Activated CD4-positive, alpha-beta T cell treated with anti-CD3 and anti-CD28 coated beads, Interleukin-2, amount 50 U/mL, for 16 hours (primary cell): ENCODE measurements at places on chromosomes 6 and 20.

GRCh38 chr6:15553736-15554294 is 109.0 kb downstream of the DTNBP1 start:
- DNase-seq = no peak

DNA sequence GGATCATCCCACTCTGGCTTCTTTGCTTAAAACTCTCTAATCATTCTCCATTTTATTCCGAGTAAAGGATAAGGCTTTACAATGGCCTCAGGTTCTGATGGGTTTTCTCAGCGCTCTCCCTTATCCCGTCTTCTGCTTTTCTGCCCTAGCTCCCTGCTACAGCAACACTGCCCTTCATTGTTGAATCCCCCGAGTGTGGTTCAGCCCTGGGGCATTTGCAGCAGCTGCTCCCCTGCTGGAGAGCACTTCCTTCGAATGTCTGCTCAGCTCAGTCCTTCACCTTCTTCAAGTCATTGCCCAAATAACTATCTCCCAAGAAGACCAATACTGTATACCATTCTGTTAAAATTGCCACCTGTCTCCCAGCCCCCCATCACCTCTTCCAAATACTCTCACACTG is 111.8 kb downstream of the TBXT start:
- no peak for DNase-seq

DNA sequence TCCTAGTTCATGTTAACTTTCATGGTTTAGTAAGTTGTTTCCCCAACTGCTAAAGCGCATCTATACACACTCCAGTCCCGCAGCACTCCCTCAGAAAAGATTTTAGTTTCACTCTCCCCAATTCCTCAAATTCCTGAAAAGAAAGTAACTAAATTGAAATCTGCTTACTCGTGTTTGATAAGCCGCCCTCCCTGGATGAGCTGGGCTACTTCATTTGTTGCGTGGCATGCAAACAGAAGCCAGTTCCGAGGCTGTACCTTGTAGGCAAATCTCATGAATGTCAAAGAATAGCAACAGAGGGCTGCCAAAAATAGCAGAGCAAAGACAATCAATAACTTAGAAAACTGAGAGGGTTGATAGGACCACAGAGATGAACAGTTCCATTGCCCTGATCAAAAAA is 16.9 kb downstream of the MPC1 start:
- DNase-seq = no peak

DNA sequence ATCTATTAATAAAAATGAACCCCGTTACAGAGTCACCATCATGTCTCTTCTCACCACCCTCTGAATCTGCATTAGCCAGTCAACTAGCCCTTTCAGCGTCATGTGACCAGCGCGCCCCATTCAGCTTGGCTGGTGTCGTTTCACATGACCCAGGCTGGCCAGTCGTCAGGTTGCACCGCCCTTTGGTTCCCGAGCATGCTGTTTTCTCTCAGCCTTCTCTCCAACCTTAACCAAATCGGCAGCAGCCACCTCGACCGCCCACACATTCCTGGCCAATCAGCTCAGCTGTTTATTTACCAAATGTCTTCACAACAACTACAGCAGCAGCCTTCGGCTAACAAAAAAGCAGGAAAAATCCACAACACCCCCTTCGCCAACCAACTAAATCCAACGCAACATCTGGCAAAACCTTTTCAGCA is 5.6 kb downstream of the SRSF3 start:
- peak; percentile 74 for DNase-seq

- DNase-seq = no peak
Observed at GRCh38 chr20:23544133-23544532, 24.2 kb downstream of the CST9L start.

DNA sequence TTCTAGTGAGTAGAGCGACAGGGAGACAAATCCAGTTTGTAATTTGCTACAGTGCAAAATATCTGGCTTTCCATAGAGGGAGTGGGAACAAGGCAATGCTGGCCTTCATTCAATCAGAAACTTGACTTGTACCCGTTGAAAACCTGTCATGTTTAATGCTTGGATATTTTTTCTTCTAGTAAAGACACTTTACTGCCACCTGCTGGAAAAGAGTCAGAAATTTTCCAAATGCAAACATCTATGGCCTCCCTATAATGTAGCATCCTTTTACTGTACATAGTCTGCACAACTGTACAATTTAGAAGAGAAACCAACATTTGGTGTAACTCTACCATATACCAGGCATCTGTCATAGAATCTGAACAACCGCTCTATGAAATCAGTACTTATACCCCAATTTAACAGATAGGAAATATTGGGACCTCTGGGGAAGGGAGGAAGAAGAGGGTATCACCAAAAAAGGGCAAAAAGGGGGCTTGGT is 16.7 kb upstream of the TBC1D20 start:
- peak; percentile 67 for DNase-seq

DNA sequence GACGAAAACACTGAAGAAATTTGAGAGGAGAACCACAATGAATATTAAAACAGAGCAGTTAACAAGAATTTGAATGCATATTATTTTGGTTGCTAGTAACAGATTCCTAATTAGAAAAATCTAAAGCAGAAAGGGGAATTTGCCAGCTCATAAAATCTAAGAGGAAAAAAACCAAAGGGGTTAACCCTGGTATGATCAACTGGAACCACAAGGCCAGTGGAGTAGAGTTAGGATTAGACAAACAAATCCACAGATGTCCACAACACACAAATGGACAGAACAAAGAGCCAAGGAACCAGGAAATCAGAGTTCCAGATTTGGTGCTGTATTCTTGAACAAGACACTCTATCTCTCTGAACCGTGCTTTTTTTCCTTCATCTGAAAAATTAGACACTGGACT is 195.0 kb downstream of the TASP1 start:
- no peak for DNase-seq

- DNase-seq = no peak
Observed at GRCh38 chr6:48222241-48222640, 111.2 kb upstream of the PTCHD4 start.

- no peak for DNase-seq
Observed at GRCh38 chr20:19095762-19096161, 116.7 kb upstream of the SLC24A3 start.

DNA sequence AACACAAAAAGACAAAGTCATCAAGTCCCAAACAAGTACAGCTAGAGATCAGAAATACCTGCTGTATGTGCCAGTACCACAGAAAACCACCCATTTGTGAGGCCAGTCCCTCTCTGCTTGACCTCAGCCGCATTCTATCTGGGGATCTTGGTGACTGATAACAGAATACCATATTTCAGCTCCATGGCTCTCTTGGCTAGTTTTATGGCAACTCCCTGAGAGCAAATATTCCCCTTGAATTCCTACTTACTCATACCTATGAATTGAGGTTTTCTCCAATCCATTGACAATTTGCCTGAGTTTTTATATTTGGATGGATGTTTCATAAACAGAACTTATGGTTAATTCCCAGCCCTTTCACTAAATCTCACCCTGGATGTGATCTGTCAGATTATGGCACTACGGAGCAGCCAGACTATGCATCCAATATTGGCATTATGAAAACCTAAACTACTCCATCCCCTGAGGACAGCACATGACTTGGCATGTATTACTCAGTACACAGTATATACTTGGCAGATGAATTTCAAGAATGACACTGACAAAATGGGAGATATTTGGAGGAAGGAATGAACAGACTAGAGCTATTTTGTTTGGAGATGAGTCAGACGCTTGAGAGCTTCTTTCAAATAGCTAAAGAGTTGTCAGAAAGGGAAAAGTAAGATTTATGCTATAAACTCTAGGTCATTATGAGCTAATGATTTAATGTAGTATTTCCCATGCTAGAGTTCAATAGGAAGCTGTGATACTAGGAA is 95.7 kb downstream of the PRDM1 start:
- peak; percentile 80 for DNase-seq

- no peak for DNase-seq
Observed at GRCh38 chr6:17494177-17494576, 100.8 kb downstream of the CAP2 start.

DNA sequence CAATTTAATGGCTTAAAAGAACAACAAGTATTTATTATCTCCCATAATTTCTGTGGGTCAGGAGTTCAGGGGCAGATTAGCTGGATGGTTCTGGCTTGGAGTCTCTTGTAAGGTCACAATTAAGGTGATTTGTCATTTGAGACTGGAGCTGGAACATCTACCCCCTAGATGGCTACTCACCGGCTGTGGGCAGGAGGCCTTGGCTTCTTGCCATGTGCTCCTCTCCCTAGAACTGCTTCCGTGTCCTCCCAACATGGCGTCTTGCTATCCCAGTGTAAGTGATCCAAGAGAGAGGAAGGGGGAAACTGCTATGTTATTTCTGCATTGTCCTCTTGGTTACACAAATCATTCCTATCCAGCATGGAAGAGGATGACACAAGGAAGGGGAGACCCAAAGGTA is 210.2 kb upstream of the ECI2 start:
- no peak for DNase-seq

- DNase-seq = peak; percentile 78
Observed at GRCh38 chr6:135162678-135163439, 18.2 kb upstream of the MYB start.

GRCh38 chr20:33443006-33443511 is 504 bp downstream of the SNTA1 start:
- DNase-seq = no peak

DNA sequence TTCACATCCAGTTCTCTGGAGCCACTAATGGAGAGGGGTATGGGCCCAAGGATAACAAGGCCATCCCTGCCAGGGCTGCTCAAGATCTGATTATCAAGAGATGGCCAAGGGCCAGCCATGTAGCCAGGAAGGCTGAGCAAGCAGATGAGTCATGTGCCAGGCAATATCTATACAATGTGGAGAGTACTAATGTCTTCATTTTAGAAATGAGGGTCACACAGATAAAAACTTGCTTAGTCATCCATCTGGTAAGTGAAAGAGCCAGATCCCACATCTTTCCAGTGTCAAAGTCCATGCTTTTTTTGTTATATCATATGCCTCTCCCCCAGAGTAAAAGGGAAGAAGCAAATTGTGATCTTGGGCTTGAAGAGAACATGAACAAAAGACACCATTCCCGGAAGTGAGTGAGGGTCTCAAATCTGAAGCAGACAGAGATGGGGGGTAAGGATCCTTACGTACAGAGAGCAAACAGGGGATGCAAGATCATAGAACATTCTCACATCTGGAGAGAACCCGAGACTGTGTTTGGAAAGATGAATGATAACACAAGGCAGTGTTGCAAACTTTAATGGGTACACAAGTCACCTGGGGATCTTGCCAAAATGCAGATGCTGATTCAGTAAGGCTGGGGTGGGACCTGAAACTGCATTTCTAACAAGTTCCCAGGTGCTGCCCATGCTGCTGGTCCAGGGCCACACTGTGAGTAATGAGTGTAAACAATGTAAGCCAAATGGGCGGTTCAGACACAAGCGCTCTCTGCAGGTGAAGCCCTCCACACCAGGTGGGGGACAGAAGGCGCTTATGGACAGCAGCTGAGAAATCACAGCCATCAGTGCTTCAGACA is 20.0 kb upstream of the GSTA3 start:
- DNase-seq = peak; percentile 8

DNA sequence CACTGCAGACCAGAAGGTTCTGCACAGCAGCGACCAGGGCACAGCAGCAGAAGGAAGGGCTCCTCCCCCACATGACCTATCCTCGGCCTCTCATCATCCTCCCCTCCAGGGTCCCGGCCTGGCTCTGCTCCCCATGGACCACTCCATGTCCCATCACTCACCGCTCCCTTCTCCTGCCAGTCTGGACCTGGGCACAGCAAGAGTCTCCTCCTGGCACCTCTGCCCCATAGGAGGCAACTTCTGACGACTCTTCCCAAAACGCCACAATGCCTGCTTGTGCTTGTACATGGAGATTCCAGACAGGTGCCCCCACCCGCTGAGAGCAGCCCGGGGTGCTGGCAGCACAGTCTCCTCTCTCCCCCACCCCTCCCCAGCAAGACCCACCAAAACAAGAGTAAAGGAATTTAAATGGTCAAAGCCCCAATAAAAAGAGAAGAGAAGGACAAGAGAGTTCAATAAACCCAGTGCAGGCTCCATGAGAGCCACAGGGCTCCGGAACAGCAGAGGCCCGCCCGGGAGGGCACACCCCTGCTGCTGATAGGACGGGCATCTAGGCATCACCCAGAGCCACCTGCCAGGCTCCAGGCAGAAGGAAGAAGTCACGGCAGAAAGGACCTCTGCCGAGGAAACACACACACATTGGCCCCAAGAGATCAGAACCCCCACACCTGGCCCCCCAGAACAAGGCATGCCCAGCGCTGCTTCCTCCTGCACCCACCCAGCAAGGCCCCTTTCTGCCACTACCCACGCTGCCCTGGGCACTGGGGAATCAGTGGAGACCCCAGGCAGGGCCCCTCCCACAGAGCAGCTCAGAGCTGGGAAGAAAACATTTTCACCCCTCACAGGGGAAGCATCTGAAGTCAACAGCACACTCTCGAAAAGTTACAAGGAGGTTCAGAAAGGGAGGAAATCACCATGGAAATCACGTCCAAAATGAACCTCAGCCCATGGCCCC is 15.2 kb downstream of the TAF4 start:
- DNase-seq = no peak

DNA sequence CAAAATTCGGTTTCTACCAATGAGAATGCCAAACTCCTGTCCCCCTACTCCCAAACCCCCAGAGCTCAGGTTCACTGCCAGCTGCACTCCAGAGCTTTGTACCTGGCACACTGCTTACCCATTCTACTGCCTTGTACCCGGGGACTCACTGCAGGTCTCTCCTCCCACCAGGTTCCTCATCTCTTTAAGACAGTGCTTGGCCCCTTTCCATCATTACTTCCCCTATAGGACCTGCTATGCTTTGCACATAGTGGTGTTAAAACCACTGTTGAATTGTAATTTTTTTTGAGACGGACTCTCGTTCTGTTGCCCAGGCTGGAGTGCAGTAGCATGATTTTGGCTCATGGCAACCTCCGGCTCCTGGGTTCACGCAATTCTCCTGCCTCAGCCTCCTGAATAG is 25.9 kb downstream of the LYRM4 start:
- no peak for DNase-seq

DNA sequence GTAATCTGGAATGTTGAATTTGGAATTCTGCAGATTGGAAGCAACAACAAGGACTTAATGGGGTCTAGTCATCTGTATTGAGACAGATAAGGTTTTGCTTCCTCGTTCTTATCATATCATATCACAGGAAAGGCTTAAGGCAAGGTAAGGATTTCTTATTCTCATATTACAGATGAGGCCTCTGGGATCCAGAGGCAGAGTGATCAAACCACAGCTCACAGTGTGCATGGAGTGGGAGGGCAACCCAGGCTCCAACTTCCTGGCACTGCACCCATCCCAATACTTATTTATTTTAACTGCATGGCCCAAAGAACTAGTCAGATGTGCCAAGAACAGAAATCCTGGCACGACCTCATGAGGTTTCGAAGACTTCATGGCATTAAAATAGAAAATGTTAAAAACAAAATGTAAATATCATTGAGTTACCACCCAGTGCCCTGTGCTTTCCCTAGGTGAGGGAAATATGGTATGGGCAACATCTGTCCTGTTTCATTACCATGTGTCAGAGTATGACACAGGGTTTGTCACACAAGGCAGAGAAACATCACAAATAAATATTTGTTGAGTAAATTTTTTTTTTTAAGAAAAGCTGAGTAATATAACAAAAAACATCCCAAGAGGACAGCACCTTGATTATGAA is 191.9 kb downstream of the ISM1 start:
- DNase-seq = no peak

DNA sequence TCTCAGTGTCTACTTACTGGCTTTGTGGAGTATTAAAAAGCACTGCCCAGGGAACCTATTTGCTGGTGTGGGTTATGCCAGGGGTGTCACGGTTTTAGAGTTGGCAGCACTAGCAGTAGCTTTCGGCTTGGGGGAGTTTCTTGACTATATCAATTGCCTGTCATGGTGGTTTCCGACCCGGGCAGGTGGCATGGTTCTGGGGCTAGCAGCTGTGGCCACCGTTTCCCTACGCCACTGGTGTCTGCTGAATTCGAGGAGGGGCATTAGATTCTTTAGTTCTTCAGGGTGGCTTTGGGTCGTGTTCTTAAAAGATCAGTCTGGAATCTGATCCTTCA is 55.6 kb upstream of the FOXC1 start:
- DNase-seq = no peak
